Jurkat, Clone E6-1 (cell line): ENCODE measurements at places on chromosomes 2 and 18.

- DNase-seq: no peak
Measured at GRCh38 chr18:21167641-21168377, 56.2 kb upstream of the ROCK1 start.

DNA sequence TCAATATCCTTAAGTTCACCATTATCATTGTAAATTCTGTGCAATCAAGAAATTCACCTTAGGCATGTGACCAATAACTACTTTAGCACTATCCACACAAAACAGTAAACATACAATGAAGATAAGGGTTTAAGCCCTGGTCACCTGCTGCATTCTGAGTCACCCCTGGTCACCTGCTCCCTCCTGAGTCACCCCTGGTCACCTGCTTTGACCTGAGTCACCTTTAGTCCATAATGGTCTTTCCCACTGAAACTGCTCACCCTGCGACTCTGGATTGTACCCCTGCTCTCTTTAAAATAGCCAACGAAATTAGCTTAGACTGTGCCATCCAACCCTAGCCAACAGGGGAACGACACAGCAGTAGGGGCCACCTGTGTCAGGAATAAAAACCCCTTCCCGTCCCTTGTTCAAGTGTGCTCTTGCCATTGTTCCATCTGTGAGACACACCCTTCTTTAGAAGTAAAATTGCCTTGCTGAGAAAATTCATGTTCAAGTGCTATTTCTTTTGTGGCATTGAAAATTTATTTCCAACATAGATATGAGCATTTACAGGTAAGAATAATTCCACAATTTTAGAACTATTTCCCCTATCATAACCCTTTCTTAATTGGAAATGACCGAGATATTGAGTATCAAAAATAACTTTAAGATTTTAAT lies 902.8 kb downstream of the DSC3 start:
- DNase-seq: no peak

DNA sequence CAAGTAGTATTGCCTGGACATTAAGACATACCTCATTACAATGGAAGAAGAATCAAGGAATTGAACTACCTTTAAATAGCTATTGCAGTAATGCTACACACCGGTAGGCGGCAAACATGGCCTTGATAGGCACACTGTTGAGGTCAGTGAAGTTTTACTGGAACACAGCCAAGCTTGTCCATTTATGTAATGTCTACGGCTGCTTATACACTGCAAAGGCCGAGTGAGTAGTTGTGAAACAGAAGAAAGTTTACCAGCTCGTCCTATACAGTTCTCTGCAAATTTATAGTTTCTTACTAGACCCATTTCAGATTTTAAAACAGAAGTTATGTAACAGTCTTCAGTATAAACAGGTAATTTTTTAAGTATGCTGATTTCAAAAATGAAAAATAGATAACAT lies 38.8 kb downstream of the PPP4R1 start:
- DNase-seq: no peak

DNA sequence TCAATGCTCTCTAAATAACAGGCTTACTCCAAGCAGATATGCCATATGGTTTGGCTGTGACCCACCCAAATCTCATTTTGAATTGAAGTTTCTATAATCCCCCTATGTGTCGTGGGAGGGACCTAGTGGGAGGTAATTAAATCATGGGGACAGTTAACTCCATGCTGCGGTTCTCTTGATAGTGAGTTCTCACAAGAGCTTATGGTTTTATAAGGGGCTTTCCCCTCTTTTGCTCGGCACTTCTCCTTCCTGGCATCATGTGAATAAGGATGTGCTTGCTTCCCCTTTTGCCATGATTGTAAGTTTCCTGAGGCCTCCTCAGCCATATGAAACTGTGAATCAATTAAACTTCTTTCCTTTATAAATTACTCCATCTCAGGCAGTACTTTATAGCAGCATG lies 302.7 kb upstream of the ZC3H15 start:
- no peak for DNase-seq

DNA sequence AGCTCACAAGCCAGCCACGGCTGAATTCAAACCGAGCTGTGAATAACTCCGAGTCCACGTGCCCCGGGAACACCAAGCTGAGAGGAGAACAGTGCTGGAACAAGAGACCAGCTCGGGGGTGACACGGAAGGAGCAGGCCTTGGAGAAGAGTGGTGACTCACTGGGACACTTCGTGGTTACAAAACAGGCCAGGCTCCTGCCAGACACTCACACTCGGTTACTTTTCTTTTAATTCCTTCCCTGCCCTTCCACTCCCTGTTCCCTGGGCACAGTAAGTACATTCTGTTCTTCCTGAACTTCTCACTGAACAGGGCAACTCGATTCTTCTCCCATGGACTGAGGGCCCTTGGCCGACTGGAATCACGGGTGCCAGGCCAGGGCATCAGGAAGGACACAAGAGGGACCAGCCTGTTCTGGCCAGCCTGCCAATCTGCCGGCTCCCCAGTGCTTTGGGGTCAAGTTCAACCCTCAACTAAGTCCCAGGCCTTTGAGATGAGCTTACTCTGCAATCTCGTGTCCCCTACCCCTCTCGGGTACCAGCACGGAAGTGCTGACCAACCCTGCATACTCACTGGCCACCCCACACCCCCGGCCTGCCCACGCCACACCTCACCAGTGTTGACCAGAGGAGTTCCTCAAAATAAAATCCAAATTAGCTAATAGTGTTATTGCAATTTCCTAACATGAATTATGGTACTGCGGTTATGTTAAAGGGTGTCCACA lies 87.5 kb downstream of the TFCP2L1 start:
- DNase-seq: no peak

DNA sequence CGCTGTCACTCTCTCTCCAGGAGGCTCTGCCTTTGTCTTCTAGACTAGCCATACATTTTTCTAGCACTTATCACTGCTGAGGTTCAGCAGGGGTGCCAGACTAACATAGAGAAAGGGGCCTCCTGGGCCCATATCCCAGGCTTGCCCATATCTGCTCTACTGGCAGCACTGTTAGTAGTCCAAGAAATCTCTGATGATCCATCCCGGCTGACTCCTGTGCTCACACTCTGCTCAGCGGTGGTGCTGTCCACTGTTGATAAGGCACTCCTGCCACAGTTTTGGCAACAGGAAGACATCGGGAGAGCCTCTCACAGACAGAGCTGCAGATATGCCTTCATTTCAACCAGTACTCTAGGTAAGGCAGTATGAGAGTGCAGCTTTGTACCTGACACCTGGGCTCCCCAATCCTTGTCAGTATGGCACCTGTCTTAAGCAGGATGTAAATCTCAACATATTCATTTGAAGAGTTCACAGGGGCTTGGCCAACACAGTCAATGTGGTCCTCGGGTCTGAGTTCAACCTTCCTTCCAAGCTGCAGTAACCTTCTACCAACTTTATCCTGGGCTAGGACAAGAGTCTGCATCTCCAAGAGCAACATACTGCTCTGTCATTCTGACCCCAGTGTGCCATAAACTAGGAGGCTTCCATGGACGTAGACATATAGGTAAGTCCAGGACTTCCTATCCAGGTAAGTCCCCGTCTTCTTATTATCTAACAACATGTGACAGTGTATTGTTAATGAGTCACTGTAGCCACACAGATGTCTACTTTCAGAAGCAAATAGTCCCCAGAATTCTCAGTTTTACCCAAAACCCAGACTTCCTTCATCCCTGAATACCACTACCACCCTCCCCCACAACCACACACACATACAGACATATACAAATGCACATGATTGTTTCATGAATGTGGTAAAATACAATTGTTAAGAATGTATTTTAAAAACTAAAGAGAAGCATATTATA lies 16.2 kb downstream of the KLF7 start:
- DNase-seq: no peak

DNA sequence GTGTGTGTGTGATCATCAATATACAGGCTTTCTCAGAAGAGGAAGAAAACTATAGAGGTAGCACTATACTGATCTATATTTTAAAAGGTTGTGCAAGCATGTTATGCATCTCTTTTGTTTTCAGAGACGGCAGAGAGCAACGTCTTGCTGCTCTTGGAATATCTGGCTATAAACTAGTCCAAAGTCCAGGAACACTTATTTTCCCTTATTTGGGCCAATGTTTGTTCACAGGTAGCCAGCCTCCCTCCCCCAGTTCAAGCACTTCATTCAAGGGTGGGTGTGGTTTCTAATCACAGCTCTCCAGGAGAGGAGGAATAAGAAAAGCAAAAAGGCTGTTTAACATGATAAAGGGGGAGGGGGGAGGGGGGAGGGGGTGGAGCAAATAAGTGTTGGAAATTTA lies 4.2 kb downstream of the FZD5 start:
- DNase-seq: no peak

- DNase-seq: no peak
Measured at GRCh38 chr2:227153758-227154486, 10.1 kb downstream of the COL4A4 start.

DNA sequence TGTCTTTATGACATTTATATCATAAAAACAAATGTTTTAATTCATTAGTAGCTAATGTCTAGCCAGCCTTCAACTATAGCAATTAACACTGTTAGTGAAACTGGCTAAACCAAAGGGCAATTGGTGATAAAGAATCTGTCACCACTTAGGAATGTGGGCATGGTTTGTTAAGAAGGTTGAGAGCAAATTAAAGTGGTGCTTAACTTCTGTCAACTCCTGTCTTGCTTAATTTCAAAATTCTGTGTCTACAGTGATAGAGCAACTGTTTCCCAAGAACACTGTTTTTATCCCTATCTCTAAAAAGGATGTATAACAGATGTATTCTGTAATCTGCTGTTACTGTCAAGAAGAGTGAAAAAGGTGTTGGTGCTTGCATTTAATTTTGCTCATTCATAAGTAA lies 36.5 kb downstream of the CFAP36 start:
- no peak for DNase-seq

- no peak for DNase-seq
Measured at GRCh38 chr2:102619414-102620319, at the start of gene SLC9A2. SLC9A2 (plus strand) TSS chr2:102619553; CDS start chr2:102619849, 296 bp downstream.

GRCh38 chr2:197950724-197951123 lies 146.3 kb downstream of the PLCL1 start:
- no peak for DNase-seq

- no peak for DNase-seq
Measured at GRCh38 chr2:120660771-120661459, 74.8 kb upstream of the GLI2 start.

- DNase-seq: no peak
Measured at GRCh38 chr18:44213293-44213692, 467.4 kb upstream of the SETBP1 start.

GRCh38 chr2:67904566-67904965 lies 158.2 kb downstream of the C1D start:
- no peak for DNase-seq

DNA sequence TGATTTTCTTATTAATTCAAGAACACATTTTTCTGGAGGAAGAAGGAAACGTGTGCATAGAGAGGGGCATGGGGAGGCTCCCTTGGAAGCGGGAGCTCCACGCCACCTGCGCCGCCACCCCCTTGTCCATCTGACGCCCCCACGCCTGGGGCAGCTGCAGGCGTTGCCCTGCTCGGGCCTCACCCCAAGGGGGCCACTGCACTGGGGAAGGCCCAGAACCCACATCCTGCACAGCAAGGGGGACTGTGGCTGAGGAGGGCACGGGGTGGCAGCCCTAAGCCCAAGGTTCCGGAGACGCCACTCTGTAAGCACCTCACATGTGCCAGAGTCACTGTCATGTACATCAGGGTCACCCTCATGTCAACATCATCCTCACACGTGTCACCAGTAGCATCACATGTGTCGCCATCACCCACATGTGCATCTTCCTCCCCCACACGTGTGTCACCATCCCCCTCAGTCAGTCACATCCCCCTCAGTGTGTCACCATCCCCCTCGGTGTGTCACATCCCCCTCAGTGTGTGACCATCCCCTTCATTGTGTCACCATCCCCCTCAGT lies 486.7 kb upstream of the SALL3 start:
- DNase-seq: no peak

DNA sequence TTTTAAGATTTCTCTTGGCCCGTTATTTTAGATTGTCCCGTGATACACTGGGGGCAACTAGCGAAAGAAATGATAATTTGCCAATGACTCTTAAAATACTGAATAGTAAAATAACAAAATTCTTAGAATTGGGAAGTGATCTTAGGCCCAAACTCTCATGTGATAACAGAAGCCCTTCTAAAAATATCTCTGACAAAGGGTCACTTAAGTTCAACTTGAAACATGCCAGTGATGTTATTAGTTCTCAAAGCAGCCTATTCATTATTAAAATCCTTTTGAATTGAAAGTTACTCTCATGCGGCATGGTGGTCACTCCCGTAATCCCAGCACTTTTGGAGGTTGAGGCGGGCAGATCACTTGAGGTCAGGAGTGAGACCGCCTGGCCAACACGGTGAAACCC lies 920.9 kb downstream of the NRXN1 start:
- DNase-seq: no peak

- DNase-seq: no peak
Measured at GRCh38 chr2:44772131-44772530, 169.4 kb upstream of the SIX3 start.

GRCh38 chr2:85924522-85924921 lies 35.7 kb upstream of the ST3GAL5 start:
- no peak for DNase-seq
